T-helper 17 cell (primary cell): ENCODE measurements at places on chromosomes 5 and 9.

DNA sequence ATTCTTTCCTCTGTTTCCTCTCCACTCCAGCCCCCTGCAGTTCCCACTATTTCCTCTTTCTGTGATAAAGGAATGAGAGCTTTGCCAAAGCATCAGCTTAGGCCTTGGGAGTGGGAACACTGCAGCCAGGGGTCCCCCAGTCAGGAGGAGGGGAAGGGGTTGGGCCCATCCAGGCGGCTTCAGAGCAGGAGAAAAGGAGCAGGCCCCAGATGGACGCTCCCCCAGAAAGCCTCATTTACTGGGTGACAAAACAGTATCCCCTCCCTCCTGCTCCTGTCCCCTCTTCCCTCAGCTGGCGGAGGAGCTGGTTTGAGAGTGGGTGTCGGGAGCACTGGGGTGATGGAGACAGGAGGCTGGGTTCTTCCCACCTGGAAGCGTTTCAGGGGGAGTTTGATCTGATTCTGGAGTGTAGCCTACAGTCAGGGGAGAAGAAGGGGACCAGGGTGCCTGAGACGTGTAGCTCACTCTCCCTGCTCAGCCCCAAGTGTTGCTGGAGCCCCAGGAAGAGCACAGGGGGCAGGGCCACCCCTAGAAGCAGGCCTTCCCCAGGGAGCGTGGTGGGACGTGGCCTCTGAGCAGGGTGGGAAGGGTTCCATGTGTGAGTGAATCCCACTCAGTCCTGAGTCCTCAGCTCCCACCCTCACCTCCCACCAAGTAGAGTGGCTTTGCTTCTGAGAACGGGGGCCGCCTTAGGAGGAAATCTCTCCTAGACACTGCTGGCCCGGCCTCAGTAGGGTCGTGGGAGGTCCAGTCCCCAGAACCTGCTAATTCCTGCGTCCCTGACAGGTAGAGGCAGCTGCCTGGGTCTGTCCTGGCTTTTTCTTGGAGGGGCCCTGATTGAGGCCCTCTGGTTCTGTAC, 173.1 kb downstream of the CACNA1B start:
- DNase-seq, result no peak

DNA sequence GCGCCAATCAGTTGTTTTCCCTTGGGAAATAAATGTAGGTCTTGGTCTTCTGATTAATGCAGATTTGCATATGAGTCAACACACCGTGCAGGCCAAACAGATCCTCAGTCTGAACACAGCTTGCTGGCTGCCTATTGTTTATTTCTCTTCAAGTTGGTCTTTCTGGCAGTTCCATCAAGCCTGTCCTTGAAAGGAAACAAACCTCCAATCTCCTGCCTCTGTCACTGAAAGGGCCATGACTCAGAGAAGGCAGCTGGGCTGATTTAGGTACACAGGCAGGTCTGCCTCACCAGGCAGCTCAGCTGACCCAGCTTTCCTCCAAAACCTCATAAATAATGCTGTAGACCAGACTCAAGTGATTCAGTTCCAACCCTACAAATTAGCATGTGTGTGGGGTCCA, 175.9 kb downstream of the MAN2A1 start:
- DNase-seq, result no peak

DNA sequence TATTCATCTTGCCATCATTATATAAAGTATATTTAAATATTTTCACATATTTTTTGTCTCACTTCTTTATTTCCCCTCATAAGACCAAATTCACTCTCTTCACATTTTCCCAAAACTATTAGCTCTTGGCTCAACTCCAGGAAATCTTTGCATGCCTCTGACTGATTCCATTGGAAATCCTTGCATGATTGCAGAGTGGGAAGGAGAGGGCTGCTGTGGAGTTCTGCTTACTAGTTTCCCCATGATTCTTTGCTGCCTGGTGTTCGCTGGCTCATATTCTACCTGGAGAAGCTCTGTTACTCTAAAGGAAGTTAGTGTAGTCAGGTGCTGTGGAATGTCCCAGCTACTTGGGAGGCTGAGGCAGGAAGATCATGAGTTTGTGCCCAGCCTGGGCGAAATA, 41.9 kb downstream of the LIX1 start:
- DNase-seq, result no peak

GRCh38 chr5:145887217-145887616, 14.4 kb upstream of the GRXCR2 start:
- DNase-seq, result no peak

- DNase-seq, result no peak
Observed at GRCh38 chr5:125348221-125348692, 601.8 kb upstream of the ZNF608 start.

DNA sequence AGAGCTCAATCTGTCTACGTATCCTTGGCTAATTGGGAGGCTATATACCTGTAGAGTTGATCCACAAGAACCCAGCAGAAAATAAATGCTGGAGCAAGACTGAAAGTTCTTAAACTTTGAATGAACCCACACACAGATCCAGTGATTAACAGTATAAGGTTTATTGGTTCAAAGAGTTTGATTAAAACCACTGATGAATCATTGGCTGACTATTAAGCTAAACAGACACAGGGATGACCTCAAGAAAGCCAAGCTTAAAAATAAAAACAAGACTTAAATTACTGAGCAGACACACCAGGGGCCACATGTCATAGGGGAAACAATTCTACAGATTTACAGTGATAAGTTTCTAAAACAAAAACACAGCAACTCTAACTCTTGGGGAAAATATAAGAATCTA, 163.6 kb downstream of the SPATA31D1 start:
- no peak for DNase-seq

DNA sequence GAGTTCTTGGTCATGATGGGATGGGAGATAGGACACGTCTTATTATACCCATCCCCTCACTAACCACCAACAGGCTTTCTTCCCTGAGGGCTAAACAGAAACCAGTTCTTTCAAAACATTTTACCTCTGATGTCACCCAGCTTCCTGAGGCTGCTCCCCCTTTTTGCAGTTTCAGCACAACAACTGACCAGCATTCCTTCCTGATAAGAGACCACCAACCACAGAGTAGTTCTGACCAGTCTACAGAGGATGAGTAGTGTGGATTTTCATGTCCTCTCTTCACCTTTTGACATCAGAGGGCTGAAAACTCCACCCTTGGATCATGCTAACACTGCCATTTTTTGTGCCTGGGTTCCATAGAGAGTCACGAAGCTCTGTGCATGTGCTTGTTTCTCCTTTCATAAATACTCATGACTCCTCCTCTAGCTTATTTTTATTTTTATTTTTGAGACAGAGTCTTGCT, 82.6 kb downstream of the OSTF1 start:
- DNase-seq, result no peak

DNA sequence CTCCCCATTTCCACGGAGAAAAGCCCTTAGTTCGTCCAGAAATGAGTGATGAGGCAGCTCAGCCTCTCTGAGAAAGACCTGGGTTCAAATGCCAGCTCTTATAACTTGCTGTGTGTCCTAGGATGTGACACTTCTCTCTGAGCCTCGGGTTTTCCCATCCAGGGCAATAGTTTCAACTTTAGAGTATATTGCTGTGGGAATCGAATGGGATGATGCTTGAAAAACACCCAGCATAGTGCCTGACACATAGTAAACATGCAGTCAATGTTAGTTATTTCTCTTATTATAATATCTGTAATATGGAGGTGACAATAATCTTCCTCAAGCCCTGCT, 430 bp upstream of the MAPKAP1 start:
- no peak for DNase-seq

DNA sequence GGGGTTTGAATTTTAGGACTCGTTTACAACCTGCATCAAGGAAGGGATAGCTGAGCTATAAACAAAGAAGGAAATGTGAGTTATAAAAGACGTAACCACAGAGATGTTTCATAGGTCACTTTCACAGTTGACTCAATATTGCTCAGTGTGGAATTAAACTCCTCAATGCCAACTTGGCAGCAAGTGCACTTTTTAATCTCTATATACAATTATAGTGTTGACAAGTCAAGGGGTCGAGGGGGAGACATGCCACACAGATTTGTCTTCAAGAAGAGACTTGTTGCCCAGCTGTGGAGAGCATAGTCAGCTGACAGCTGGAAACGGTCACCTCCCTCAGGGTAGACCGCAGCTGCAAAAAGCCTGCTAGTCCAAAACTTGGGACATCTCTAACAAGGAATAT, 163.4 kb upstream of the DMAC1 start:
- no peak for DNase-seq

DNA sequence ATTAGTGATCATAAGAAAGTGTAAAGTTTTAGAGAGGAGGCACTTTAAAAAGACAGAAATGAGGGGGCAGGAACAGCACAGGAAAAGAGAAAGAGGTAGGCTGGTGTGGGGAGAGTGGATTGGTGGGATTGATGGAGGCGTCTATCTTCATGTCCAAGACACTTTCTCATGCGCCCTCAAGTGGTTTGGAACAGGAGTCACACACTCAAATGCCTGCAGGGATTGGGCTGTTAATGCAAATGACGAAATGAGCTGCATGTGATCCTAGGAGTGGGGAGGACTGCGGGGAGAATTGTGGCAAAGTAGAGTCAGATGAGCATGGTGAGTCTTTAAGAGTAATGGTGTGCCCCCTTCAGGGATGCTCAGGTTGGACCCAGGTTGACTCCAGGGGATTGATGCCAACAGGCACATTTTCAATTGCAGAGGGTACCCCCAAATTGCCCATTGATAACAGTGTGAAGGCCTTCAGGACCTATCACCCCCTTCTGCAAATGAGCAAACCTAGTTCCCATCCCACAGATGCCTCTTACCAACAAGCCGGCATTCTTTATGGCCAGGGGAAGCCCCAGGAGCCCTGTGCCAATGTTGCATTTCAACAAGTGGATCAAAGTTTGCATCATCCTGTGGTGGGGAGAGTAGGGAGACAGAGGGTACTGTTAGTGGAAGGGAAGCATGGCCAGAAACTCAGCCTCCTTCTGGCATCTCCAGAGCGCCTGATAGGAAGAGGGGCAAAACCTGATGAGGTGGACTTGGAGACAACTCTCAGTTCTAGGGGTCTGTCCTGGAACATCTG, 5.3 kb downstream of the SLC36A3 start:
- DNase-seq, result no peak

DNA sequence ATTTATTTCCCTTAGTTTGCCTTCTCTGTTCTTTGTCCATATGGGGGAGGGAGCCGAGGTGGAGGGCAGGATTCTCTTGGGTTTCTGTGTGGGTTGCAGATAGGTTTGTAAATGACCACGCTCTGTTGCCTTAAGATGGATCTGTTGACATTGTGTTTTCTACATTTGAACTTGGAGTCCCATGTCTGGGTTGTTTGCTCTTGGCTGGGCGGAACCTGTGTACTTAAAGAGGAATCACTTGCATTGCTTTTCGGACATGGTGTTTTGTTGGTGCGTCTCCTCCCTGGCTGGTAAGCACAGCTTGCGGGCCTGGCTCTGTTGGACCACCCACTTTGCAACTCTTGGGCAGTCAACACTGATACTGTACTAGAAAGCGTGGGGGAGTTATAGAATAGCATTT, 45.9 kb downstream of the EHMT1 start:
- no peak for DNase-seq

DNA sequence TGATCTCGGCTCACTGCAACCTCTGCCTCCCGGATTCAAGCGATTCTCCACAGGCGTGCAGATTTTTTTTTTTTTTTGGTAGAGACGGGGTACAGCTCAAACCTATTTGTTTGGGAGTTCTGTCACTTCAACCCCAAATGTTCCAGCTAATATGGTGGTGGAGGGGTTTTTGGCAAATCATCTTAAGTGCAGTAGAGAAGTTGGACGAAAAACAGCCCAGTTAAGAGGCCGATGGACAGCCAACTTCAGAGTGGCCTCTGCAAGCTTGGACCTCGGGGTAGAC, 756 bp upstream of the PRR7 start:
- DNase-seq, result no peak

DNA sequence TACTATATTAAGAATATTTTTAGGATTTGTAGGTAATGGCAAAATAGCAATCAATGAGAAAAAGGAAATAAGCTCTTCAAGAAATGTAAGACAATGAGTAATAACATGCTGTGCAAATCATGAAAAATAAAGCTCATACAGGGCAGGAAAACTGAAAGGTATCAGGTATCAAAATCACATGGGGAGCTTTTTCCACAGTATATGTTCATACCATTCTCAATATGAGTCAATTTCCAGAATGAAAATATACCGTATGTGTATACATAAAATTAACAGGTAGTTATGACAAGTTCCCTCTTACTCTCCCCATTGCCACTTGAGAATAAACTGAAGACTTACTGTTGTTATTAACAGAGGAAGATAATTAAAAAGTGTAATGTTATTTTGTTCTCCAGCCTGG, 35.9 kb downstream of the EFCAB9 start:
- DNase-seq, result no peak

DNA sequence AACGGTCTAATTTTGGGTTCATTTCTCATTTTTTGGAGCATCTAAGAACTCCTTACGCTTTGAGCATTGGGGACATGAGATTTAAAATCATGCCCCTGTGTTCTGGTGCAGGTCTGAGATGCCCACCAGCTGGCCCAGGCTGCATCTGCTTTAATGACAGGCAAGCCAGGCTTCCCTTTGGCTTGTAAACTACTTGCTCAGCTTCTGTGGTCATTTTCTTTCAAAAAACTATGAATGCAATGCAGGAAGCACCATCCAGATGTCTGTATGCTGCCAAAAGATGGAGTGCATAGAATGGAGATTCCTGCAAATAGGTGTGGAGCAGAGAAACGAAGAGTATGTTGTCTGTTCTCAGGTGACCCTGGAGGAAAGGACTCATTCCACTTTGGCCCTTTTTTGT, 399.9 kb upstream of the ADAMTSL1 start:
- no peak for DNase-seq

DNA sequence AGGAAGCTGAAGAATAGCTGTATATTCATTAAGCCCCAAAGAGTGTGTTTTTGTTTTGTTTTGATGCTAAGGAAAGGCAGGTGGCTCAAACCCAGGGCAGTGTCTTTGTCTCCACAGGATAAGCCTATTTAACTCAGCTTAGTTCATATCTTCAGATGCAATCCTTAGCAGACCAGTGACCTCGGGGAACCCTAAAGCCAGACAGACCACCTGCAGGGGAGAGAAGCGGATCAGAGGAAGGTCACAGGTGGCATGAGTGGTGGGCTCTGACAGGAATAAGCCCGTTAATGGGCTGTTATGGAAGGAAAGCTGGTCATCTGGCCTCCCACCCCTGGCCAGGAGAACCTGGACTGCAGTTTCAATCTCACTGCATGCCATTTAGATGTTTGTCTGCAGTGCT, 30.8 kb downstream of the TAS2R1 start:
- no peak for DNase-seq

GRCh38 chr5:60503771-60504170, 196.2 kb downstream of the DEPDC1B start:
- no peak for DNase-seq

DNA sequence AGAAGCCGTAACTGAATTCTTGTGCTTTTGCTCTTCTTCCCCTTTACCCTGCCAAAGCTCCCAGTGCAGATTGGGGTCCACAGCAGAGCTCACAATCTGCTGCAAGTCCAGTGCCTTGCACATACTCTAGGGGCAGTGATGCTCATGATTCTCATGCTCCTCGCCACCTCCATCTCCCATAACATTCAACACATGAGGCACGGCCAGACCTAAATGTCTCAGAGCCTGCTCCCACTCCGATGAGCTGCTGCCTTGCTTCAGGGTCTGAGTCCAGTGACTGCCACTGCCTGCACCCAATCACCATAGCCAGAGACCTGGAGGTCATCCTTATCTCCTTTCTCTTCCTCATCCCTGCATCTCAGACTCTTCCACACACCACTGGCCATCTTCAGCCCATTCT, 10.5 kb downstream of the CSF1R start:
- DNase-seq, result no peak

GRCh38 chr5:1217596-1218206, 7.5 kb upstream of the SLC6A18 start:
- DNase-seq, result no peak
